ACHN (cell line): ENCODE measurements at places on chromosomes 1 and 21.

DNA sequence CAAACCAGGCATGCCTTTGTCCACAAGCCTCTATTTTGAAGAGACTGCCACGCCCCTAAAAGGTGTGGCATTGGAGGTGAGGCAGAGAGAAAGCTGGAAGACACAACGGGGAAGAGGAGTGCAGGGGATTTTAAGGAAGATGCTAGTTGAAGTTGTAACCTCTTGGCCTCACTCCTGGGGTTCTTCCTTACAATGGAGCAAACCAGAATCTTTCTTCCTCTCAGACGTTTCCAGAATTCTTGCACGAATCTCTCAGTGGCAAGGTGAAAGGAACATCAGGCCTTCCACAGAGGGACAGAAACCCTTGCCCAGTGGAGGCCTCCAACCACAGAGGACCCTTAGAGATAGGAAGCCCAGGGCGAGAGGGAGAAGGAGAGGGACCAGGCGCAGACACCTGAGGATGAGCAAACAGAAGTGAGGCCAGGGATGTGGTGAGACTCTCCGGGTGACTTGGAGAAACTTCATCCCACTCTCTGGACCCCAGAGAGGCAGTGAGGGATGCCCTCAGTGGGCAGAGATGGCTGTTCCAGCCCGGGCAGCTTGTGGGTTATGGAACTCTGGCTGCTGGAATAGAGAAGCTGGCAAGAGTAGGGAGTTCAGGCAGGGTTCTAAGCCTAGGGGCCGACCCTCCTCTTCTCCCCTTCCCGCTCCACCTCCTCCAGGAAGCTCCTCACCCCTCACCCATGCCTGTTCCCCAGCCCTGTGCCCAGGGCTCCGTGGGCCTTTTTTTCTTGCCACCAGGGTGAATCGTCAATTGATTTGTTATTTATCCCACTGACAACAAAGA is 136.8 kb upstream of the RUNX3 start:
- no peak for DNase-seq

GRCh38 chr1:171252482-171252881 is 4.2 kb downstream of the FMO1 start:
- DNase-seq, result no peak

GRCh38 chr1:3697810-3698209 is 45.5 kb downstream of the TP73 start:
- DNase-seq, result no peak

DNA sequence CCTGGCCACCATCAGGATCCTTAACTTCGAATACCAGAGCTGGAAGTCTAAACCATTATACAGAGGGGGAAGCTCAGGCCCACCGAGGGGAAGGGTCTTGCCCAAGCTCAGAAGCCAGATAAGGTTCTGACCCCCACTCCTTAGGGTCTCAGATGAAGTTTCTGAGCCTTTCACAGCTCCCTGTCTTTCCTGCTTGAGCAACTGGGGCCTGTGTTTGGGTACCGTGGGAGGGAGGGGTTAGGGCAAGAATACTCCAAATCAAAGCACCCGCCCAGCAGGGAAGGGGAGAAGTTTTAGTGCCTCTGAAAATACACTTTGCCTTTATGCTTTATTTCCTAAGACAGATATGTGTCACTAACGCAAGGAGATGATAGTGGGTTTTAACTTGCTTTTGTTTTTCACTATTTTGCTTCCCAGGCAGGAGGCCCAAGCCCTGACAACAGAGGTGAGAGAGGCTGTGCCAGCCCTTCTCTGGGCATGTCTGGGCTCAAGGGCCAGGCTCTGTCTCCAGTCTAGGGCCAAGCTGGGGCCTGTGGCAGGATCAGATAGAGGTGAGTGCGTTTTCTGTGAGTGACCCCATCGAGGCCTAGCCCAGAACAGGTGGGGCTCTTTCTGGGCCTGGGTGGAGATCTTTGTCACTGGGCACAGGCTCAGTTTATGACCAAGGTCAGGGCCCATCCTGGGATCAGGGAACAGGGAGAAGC is 20.5 kb upstream of the TENT5B start:
- no peak for DNase-seq

DNA sequence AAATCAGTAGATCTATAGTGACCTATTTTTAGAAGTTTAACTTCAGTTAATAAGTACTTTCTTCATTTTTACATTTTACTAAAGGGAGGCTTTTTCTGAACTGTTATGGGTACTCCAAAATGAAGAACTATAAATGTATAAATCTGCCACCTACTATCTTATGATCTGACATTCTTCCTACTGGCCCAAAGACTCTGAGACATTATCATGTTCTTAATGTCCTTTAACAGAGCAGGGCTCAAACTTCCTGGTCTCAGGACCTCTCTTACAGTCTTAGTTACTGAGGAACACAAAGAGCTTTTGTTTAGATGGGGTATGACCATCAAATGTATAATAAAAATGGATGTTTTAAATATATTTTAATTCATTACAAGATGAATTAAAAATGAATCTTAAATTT is 8.9 kb downstream of the TRIM33 start:
- DNase-seq, result no peak
